Type B pancreatic cell (in vitro differentiated cells): ENCODE measurements at places on chromosomes 6 and 20.

DNA sequence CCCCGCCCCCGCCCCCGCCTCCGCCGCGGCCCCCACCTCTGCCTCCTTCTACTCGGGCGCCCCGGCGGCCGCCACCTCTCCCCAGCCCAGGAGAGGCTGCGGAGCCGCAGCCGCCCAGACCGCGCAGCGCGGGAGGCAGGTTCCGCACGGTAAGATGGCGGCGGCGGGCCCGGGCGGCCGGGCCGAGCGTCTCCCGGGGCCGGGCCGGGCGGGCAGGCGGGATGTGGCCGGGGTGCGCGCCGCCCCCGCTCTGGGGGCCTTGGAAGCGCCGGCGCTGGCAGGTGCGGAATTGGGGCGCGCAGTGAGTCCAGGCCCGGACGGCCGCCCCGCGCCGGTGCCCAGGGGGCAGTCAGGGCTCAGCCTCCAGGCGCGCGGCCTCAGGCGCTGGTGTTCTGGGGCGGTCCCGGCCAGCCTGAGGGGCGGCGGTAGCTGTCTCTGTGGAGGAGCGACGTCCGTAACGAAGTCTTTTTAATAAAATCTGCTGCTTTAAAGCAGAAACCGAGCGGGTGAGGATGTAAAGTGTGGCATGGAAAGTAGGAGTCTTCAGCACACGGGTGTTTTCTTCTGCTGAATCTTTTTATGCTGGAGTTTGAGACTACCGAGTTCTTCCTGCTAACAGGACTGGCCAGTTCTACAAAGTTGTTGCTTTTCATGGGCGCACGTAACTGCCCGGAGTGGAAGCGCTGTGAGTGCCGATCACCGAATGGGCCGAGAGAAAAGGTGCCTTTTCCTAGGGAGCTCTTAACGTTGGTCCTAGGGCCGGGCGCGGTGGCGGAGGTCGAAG lies at the start of gene GID8:
TSS of gene GID8 (plus strand) at position 43 of the 784 bp plus-strand sequence. CDS start 3,356 bp downstream, outside the sequence.
- H3K4me3 ChIP-seq, result peak within 1 kb of the TSS; percentile 97
- peaks cover 16% of the 10 kb centered on the region for H3K36me3 ChIP-seq
- no peaks in the 10 kb centered on the region for H3K27me3 ChIP-seq
- DNase-seq, result no peak
- H3K4me1 ChIP-seq, result peaks cover 19% of the 10 kb centered on the region
- H3K27ac ChIP-seq, result peak within 1 kb of the TSS; percentile 97

GRCh38 chr6:49453221-49453620 lies 9.8 kb downstream of the MMUT start:
- no peaks in the 10 kb centered on the region for H3K27me3 ChIP-seq
- H3K27ac ChIP-seq, result no peak overlapping the region

DNA sequence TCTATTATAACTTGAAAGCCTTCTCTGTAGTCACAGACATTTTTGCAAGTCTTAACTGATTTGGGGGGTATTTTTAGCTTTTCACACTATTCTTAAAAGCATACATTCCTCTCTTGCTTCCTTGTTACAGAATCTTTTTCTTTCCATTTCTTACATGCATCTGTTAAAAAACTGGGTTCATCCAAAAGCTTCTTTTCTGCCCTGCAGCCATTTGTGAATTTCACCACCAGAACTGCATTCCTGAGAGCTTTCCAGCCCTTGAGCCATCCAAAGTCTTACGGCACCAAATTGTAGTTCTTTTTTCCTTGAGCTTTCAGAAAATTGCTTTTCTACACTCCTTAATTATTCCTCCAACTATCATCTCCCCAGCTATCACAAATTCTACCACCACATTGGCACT lies 19.7 kb upstream of the GSTA4 start:
- no peak for DNase-seq
- no peak overlapping the region for H3K4me3 ChIP-seq
- H3K4me1 ChIP-seq, result no peaks in the 10 kb centered on the region

GRCh38 chr6:96151707-96152106 lies 135.9 kb downstream of the FUT9 start:
- H3K27me3 ChIP-seq, result no peaks in the 10 kb centered on the region
- H3K4me1 ChIP-seq, result peaks cover 10% of the 10 kb centered on the region
- no peak for DNase-seq
- no peak overlapping the region for H3K27ac ChIP-seq

DNA sequence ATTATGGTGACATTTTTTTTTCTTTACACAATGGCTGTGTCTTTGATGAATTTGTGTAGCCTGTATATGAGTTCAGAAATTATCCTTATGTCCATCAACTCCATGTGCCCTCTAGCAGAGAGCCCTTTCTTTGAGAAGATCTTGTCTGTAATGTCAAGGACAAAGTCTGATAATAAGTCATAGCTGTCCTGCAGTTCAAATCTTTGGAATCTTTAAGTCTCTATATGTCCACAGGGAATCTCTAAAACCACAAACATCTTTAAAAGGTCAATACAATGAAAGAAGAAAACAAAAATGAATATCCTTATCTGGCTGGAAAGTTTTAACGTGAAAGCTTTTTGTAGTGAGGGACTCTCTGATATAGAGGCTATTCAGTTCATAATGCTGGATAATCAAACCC lies 16.9 kb upstream of the TMEM14A start:
- DNase-seq, result no peak
- H3K27me3 ChIP-seq, result peaks cover 11% of the 10 kb centered on the region
- H3K36me3 ChIP-seq, result no peaks in the 10 kb centered on the region
- H3K4me3 ChIP-seq, result no peak overlapping the region
- peaks cover 10% of the 10 kb centered on the region for H3K4me1 ChIP-seq

DNA sequence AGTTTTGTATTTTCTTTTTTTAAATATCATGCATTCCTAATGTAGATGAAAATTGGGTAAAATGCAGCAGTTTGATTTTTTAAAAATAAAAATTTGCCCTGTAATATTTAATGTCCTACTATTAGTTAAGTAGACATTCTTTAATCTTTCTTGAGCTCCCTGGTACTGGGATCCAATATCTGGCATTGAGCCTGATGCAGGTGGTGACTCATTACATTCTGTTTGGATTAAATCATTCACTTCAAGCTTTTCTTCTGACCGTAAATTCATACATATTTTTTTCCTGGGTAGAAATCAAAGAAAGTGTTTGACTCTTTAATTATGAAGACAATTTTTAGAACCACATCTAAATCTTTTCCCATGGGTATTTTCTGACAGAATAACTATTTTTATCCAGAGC lies 768.8 kb upstream of the SLC35B3 start:
- no peak for DNase-seq
- no peaks in the 10 kb centered on the region for H3K4me1 ChIP-seq
- no peaks in the 10 kb centered on the region for H3K27me3 ChIP-seq
- peaks cover 3% of the 10 kb centered on the region for H3K36me3 ChIP-seq
- H3K27ac ChIP-seq, result no peak overlapping the region

- no peak overlapping the region for H3K27ac ChIP-seq
- H3K4me3 ChIP-seq, result no peak overlapping the region
- peaks cover 29% of the 10 kb centered on the region for H3K4me1 ChIP-seq
- peaks cover 14% of the 10 kb centered on the region for H3K36me3 ChIP-seq
Measured at GRCh38 chr6:90066697-90067096, 172.4 kb downstream of the GJA10 start.

- no peaks in the 10 kb centered on the region for H3K4me1 ChIP-seq
- H3K27ac ChIP-seq, result no peak overlapping the region
- H3K27me3 ChIP-seq, result peaks cover 3% of the 10 kb centered on the region
- no peaks in the 10 kb centered on the region for H3K36me3 ChIP-seq
Measured at GRCh38 chr6:142605922-142606485, 304.2 kb downstream of the ADGRG6 start.

GRCh38 chr6:145892026-145892425 lies 72.1 kb downstream of the SHPRH start:
- no peaks in the 10 kb centered on the region for H3K27me3 ChIP-seq
- H3K4me3 ChIP-seq, result no peak overlapping the region
- no peaks in the 10 kb centered on the region for H3K4me1 ChIP-seq
- no peak overlapping the region for H3K27ac ChIP-seq
